Activated CD4-positive, alpha-beta T cell treated with anti-CD3 and anti-CD28 coated beads, Interleukin-2, Interleukin-6, amounts not matched to agents 100 ng/mL and 50 ng/mL, durations not matched to agents 16 hours and 8 hours (primary cell): ENCODE measurements at places on chromosomes 4 and X.

- no peak for DNase-seq
Measured at GRCh38 chr4:14217401-14217800, 589.9 kb upstream of the BOD1L1 start.

DNA sequence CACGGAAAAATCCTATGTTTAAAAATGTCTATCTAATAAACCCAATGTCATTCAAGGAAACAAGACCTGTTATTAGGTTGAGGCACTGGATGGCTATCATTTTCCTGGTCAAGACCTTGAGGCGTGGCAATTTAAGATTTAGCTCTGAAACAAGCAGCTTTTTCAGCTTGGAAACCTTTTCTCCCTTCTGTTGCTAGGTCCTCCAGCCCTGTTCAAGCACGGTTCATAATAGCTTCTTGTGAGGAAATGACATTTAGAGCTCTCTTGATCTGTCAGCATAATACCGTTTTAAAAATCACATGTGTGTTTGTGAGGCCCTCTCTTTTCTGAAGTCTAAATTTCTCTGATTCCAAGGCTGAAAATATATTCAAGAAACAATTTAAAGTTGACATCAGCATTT lies 133.6 kb upstream of the GRPR start:
- DNase-seq: no peak

GRCh38 chr4:163548481-163549243 lies 54.2 kb downstream of the TMA16 start:
- DNase-seq: peak; percentile 45

GRCh38 chrX:96619588-96619987 lies 65.1 kb upstream of the DIAPH2 start:
- DNase-seq: no peak

GRCh38 chr4:126046081-126046614 lies 731.4 kb downstream of the FAT4 start:
- DNase-seq: no peak

DNA sequence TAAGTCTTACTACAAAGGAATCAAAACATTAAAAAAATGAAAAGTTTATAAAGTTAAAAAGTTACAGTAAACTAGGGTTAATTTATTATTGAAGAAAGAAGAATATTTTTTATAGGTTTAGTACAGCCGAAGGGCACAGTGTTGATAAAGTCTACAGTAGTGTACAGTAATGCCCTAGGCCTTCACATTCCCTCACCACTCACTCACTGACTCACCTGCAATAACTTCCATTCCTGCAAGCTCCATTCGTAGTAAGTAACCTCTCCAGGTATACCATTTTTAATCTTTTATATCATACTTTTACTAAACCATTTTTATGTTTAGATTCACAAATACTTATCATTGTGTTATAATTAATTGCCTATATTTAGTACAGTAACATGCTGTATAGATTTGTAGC lies 307.5 kb upstream of the FAM241A start:
- no peak for DNase-seq

DNA sequence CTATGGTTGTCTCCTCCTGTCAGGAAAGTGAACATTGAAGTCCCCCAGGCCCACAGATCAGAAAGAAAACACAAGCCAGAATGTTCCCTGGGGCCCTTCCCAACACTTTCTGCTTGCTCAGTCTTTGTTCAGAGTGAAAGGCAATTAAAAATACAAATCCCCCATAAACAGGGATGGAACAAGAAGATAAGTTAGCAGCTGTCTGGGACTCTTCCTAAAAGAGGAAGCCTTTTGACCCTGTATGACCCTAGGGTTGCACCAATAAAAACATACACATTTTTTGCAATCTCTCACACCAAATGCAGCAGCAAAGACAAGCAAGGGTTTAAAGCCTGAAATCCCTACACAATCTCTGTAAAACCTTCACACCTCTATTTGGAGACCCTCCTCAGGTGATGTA lies 22.6 kb downstream of the IRF2 start:
- no peak for DNase-seq

GRCh38 chr4:75561789-75562188 lies 5.9 kb downstream of the ODAPH start:
- no peak for DNase-seq

- no peak for DNase-seq
Measured at GRCh38 chr4:96312046-96312685, 472.3 kb downstream of the PDHA2 start.

DNA sequence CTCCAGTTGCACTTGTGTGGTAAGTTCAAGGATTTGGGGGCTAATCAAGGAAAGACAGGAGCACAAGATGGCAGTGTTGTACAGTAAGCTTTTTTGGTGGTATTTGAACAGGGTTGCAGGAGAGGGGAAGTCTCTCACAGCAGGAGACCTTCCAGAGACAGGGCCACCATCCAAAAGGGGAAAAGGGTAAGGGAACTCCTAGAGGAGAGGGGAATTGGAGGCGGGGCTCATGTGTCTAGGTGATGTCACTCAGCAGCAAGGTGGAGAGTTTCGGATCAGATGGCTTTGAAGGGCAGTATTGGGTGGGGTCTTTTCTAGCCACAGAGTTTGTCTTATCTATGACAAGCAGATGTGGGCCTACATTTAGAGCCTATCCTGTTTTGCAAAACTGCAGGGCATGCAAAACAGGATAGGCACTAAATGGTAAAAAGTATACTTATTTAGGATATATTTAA lies 13.4 kb upstream of the RNF175 start:
- DNase-seq: no peak

- peak; percentile 73 for DNase-seq
Measured at GRCh38 chr4:83334425-83335241, at the start of gene HPSE. Gene HPSE (minus strand): TSS chr4:83334848. CDS start chr4:83334782, 66 bp downstream.

GRCh38 chrX:131650637-131651410 lies 107.0 kb downstream of the OR13H1 start:
- DNase-seq: no peak

DNA sequence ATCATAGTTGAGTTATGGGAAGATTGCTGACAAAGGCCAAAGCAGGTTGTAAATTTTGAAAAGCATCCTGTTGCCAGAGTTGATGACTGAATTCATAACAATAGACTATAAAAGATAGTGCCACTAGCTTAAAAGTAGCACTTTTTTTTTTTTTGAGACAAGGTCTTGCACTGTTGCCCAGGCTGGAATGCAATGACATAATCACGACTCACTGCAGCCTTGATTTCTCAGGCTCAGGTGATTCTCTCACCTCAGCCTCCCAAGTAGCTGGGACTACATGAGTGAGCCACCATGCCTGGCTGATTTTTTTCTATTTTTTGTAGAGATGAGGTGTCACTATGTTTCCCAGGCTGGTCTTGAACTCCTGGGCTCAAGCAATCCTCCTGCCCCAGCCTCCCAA lies 122.7 kb downstream of the SPOCK3 start:
- no peak for DNase-seq

- no peak for DNase-seq
Measured at GRCh38 chr4:26130841-26131432, 189.9 kb upstream of the RBPJ start.

DNA sequence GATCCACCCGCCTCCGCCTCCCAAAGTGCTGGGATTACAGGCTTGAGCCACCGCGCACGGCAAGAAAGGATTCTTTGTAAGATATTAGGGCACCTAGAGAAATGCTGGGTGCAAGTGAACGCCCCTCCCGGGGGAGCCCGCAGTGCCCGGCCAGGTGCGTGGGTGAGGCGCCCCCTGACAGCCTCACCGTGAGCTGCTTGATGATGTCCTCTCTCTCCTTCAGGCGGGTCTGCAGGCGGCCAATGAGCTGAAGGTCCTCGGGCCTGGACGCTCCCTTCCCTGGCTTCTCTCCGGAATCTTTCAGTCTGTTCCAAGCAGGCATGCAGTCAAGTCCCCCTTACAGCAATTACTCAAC lies 21.9 kb downstream of the MED28 start:
- no peak for DNase-seq
